ENCODE measurements at places on chromosomes 16 and 17. TPM values are rescaled to one million over a fixed set of nuclear protein-coding genes. Genes with fewer than 3 reads are reported as not detected.

- no peak for DNase-seq
These were observed 11.8 kb downstream of the POLR3E start for GRCh38 chr16:22308824-22309520.

The MT3 gene
- total RNA-seq: 1.5 TPM

The KRTAP3-1 gene
- total RNA-seq: not detected

- DNase-seq: no peak
These were observed 7.6 kb downstream of the CCDC182 start for GRCh38 chr17:57737450-57737849.

DNA sequence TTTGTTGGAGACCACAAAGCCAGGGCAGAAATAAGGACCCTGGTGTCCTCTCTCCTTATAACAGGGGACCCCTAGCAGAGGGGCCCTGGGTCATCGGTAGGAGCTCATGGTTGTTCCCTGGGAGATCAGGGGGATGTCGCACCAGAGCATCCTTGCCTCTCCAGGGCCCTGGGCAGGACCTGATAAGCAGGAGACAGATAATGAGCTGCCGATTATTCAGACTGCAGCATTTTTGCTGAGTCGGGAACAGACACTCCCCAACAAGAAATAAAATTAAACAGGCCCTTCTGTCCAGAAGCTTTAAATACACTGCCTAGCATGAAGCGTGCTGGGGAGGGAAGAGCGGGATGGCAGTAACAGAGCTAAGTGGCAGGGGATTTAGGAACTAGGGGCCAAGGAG, 15.4 kb upstream of the GFAP start:
- no peak for DNase-seq

DNA sequence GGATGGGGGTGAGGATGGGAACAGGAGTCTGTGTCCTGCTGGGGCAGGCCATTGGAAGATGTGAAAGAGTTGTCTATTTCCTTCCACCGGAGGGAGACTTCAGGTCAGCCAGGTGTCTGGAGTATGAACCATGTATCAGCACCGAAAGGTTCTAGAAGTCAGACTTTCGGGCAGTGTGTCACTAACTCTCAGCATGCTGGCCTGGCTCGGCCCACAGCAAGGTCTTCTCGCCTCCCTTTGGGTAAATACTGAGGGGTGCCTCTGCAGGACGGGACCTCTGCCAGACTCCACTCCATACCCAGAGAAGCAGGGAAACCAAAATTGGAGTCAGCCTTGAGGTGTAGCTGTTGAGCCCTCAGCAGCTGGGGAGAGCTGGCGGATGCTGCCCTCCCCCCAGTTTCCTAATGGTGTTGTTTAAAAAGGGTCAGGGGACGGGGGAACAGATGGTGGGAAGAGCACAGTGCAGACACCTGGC, 507 bp downstream of the CIITA start:
- no peak for DNase-seq

DNA sequence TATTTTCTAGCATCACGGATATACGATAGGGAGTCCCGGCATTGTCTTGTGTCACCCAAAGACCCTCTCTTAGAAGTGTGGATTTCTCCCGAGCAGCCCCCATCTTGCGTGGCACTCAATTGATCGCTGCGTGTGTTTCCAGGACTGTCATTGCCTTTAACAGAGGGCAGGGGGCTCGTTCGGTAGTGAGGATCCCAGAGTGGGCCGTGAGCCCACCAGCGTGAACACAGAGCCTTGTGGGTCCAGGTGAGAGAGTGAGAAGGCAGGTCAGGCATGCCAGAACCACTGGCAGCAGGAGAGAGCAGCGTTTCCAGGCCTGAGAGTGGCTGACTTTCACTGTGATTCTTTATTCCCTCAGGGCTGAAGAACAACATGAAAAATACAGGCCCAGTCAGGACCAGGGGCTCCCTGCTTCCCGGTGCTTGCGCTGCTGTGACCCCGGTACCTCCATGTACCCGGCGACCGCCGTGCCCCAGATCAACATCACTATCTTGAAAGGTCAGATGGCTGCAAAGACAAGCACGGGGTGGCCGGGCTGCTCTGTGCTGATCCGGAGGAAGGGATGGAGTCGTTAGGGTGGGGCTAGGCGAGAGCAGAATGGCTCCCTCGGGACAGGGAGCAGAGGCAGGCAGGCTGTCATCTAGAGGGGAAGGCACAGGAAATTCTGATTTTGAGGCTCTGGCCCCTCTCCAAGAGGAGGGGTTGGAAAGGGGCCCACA, 22.4 kb downstream of the C1QTNF1 start:
- no peak for DNase-seq

The CDH13 gene
- total RNA-seq: 11.3 TPM

GRCh38 chr17:50396261-50397110, 837 bp downstream of the LRRC59 start:
- peak; percentile 61 for DNase-seq

The RHBDL3 gene
- total RNA-seq: not detected

- no peak for DNase-seq
These were observed 14.2 kb upstream of the MARCHF10 start for GRCh38 chr17:62822080-62822904.
